Large intestine (tissue), 12 donors: ENCODE measurements at places on chromosomes 16 and 17. TPM values are rescaled to one million over a fixed set of nuclear protein-coding genes. Genes with fewer than 3 reads are reported as not detected.

The HOXB2 gene
- 18.6 TPM for polyA plus RNA-seq

The CFAP119 gene
- 4.2 TPM for polyA plus RNA-seq

The CACNG4 gene
- polyA plus RNA-seq = 5.1 TPM

The UMOD gene
- polyA plus RNA-seq = not detected

The TBC1D3B gene
- 7.1 TPM for polyA plus RNA-seq

The GPR179 gene
- 1.4 TPM for polyA plus RNA-seq
